ENCODE measurements at places on chromosomes 1 and 21.

DNA sequence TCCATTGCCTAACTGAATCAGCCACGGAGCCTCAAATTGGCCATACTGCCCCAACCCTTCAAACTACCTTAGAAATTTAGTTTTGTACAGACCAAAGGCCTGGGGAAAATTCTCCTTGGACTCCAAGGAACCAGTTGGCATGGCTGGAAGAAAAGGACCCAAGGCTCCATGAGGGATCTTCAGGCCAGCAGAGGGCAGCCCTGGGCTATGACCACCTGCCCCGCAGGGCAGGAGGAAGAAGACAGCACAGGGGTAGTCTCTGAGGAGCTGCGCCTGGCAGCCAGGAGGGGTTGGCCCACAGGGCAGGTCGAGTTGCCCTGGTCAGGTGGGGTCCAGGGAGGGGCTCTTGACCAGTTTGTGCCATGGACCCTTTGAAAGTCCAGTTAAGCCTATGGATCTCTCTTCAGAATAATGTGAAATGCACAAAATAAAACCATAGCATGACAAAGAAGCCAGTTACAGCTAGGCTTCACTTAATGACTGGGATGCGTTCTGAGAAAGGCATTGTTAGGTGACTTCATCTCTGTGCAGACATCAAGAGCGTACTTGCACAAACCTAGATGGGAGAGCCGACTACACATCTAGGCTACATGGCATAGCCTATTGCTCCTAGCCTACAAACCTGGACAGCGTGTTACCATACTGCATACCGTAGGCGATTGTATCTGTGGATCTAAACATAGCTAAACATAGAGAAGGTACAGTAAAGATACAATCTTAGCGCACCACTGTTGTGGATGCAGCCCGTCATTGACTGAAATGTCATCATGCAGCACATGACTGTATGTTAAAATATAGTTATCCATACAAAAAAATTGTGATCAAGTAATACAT lies 26.1 kb downstream of the CACNA1S start:
- no peak for DNase-seq

DNA sequence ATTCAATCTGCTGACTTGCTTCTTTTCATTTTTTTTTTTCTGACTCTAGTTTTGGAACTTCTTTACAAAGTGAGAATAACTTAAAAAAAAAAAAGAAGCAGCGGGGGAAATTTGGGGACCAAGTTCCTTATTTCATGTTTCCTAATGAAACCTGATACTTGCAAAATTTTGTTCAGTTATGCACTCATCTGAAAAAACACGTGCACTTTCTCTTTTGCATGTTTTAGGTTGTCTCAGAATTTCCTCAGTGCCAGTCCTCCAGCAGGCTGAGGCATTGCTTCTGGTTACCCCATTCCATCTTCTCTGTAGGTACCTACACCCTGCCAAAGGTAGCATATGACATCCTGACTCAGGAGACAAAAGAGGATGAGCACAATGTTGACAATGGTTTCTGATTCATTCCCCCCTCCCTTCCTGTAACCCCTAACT lies 299.7 kb downstream of the GRIK1 start:
- DNase-seq: no peak

- DNase-seq: no peak
Observed at GRCh38 chr21:41977034-41977950, 23.5 kb upstream of the C2CD2 start.

- no peak for DNase-seq
Observed at GRCh38 chr21:17931080-17931479, 111.9 kb upstream of the C21orf91 start.

DNA sequence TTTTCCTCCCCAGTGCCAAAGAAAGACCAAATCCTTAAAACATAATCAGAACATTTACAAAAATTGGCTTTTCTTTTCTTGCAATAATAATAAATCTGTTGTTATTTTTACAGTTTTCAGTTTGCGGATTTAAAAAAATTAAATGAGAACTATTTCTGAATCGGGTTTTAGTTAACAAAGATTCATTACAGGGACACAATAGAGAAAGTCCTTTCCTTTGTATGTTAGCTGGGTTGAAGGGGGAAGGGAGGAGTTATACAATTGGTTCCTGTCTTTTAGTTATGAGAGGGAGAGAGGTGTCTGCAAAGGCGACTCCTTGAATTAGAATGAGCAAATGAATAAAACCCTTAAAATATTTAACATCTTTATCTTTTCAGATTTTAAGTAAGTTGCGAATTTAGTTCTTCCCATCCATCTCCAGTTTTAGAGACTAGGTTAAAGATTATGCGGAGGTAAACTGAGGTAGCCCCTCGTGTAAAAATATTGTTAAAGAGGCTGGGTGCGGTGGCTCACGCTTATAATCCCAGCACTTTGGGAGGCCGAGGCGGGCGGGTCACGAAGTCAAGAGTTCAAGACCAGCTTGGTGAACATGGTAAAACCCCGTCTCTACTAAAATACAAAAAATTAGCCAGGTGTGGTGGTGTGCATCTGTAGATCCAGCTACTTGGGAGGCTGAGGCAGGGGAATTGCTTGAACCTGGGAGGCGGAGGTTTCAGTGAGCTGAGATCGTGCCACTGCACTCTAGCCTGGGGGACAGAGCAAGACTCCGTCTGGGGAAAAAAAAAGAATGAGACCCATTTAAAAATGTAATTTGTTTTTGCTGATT lies 3.9 kb downstream of the SPEN start:
- no peak for DNase-seq

DNA sequence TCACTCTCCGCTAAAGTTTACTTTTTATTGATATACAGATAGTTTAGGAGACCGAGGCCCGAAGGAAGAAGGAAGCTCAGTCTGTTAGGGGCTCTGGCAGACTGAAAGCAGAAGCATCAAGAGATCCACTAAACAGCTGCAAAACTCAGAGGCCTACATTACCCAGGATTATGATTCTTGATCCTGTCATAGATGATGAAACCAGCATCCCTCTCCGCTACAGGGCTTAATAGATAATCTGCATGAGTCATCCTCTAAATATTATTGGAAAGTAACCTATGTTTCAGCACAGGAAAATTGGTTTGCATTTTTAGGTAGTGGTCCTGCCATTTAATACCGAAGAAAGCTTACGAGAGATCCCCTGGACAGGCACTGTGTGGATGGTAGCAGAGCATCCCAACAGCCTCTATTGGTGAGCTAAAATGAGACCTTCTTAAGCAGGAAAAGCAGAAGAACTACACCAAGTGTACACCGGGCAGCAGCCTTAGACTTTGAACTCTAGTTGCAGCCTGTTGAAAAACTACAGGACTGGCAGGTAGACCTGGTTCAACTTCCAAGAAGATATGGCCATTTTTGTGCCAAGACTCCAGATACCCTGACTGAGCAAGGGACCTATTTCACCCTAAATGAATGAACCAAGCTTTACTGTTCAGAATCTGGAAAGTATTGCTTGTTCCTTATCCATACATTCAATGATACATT lies 6.8 kb downstream of the CASQ2 start:
- no peak for DNase-seq

- DNase-seq: no peak
Observed at GRCh38 chr1:100510451-100510850, 27.5 kb upstream of the GPR88 start.

DNA sequence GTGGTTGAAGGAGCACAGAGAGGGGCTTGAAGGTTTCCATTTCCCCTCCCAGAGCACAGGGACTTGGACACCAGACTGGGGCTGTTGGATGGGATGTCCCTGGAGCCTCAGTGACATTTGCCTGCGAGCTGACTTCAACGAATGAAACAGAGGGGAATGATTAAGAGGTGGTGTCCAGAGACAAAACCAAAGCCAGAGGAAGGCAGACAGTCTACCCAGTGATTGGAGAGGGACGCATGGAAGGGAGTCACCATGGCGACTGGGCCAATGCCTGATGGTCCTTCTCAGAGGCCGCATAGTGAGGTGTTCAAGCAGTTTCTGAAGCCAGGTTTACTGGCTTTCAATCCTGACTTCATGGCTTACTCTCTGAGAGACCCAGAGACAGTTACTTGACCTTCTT lies 77.2 kb downstream of the NUF2 start:
- DNase-seq: no peak

DNA sequence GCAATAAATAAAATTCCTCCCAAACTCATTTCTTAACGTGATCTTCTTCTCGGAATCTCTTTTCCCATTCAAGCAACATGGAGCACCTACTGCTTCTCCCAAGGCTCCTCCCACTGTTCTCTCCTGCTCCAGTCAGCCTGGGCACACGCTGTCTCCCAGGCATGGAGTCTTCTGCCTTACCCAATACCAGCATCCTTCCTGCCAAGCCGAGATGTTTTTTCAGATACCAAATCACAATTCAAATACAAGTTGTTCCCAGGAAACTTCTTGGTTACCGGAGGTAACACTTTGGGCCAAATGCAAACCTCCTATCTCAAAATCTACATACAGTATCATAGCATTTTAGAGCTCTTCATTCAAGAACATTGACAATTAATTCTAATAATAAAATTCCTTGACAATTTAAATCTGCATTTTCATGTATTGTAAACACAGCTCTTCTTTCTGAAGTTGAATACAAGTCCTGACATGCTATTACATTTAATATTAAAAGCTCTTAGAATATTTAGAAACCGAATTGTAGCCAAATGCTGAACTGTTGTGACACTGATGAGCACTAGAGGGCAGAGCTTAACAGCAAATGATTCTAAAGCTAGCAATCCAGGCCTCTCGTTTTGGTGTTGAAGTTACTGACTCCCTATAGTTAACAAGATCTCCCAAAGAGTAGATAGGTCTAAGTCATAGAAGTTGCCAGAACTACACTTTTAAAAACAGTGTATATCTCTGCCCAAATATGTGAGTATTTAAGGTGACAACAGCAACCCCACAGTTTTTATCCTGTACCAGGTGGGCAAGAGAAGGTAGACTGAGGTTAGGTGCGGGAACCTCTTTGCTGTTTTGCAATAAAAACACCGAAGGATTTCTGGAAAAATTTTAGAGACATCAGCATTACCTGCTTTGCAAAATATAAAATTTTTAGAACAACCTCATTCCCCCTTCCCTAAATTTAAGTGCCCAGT lies 52.3 kb downstream of the BCAR3 start:
- peak; percentile 32 for DNase-seq

GRCh38 chr21:45228656-45229240 lies 58.9 kb downstream of the POFUT2 start:
- no peak for DNase-seq

- no peak for DNase-seq
Observed at GRCh38 chr1:3603156-3603555, 8.2 kb downstream of the MEGF6 start.

- no peak for DNase-seq
Observed at GRCh38 chr1:235932090-235932510, 65.4 kb upstream of the LYST start.

DNA sequence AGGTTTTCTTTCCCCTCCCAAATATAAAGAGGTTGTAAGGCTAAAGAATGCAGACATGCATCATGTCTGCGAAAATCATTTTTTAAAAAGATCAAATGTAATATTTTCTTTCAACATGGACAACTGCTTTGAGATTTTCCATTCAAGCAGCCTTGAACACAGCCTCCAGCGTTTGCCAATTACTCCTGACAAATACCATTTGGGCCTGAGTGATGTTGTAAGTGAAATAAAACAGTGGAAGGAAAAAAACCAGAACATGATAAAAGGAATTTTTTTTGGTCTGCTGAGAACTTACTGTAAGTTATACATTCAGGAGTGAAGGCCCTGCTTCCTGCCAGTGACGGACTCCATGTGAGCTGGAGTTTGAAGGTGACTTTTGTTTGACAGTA lies 37.2 kb downstream of the SETD4 start:
- DNase-seq: no peak
